ENCODE measurements at places on chromosomes 13 and 19.

DNA sequence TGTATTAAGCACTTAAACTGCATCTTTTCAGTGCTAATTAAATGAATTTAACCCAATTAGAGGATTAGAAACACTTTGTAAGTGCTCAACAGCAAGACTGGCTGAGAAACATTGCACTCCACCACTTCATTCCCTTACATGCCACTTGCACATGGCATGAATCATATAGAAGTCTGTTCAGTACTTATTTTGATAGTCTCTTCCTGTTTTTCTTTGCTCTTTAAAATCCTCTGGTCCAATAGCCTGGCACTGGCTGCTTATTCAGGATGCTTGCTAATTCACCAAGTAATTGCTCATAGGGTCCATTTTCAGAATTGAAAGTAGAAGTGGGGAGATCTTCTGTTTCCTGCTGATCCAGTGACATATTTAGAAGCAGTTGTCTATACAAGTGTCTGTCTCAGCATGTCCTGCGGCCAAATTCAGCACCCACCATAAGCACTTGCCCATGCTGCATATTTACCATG, 900.1 kb downstream of the PCDH9 start:
- no peak for DNase-seq

DNA sequence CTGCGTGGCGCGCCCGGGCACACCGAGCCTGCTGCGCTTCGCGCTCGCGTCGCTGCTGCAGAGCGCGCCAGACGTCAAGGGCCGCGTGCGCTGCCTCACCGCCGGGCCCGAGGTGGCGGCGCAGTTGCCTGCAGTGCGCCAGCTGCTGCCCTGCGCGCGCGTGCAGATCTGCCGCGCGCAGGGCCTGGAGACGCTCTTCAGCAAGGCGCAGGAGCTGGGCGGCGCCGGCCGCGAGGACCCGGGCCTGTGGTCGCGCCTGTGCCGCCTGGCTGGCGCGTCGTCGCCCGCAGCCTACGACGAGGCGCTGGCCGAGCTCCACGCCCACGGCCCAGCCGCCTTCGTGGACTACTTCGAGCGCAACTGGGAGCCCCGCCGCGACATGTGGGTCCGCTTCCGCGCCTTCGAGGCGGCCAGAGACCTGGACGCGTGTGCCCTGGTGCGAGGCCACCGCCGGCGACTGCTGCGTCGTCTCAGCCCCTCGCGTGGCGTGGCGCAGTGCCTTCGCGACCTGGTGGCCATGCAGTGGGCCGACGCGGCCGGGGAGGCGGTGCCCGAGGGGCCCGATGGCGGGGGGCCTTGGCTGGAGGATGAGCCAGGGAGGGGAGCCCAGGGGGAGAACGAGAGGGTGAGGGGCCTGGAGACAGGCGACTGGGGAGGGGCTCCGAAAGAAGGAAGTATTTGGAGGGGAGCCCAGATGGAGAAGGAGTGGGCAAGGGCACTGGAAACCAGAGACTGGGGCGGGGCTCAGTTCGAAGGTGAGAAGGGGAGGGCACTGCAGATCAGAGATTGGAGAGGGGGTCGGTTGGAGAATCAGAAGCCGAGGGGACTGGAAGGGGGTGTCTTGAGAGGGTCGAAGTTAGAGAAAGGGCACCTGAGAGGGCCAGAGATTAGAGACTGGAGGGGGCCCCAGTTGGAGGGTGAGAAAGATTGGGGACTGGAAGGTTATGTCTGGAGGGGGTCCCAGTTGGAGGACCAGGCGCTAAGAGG, 24.7 kb downstream of the ZSWIM9 start:
- no peak for DNase-seq

GRCh38 chr13:47100214-47100853, 203.5 kb upstream of the HTR2A start:
- no peak for DNase-seq

- no peak for DNase-seq
These were observed 2.5 kb downstream of the SLC1A6 start for GRCh38 chr19:14977128-14977527.

DNA sequence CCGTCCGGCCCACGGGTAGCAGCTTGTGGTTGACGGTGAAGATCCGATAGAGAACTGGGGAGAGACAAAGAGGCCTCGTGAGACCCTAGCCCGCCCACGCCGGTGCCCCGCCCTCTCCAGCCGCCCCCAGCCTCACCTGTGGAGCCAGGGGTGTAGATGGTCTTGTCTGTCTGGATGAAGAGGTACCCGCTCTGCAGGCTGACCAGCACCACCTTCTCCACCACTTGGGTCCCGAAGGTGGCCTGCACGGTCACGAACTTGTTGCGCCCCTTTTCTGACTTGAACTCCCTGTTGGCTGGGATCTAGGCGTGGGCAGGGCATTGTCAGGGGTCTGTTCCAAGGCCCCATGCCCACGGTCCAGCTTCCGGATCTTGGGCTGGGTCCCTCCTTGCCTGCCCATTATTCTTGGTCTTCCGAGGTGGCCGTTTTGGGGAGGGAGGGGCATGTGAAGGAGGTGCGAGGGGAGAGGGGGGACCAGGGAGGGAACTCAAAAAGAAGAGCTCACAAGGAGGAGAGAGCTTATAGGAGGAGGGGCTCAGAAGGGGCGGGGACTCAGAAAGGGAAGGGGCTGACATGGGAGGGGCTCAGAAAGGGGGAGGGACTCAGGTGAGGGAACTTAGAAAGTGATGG, 2.2 kb downstream of the C3 start:
- DNase-seq, result no peak

DNA sequence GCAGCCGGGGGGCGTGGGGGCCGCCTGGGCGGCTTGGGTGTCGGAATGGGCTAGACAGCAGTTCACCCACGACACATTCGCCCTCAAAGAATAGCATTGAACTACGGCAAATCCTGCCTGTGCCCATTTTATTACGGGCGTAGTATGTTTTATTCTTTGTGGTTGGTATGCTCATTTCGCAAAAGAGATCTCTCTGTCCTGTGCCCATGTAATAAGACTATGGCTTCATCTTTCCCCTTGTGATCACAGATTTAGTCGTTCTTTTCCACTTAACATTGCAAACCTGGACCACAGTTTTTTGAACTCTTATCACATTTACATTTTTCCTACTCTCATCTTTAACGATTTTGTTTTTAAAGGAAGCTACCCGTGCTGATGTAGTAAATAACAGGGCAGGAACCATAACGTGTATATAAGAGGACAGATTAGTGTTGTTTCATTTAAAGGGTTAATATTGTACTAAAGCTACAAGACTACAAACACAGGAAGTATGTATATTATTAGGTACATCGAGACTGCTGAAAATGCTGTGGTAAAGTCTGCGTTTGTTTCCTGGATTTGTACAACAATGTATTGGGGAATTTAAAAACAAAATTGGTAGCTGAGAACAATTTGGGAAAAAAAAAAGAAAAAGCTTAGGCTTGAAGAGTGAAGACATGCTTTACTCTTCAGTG, 3.2 kb upstream of the MYCBP2 start:
- DNase-seq, result no peak

- no peak for DNase-seq
These were observed 17.8 kb downstream of the KATNAL1 start for GRCh38 chr13:30289533-30289932.
